ENCODE measurements at places on chromosomes 5 and 9. TPM values are rescaled to one million over a fixed set of nuclear protein-coding genes. Genes with fewer than 3 reads are reported as not detected.

- no peaks in the 10 kb centered on the region for H3K27me3 ChIP-seq
- no peak overlapping the region for H3K4me3 ChIP-seq
- H3K4me1 ChIP-seq, result peaks cover 4% of the 10 kb centered on the region
- no peak for DNase-seq
These were observed 202.0 kb upstream of the NR3C1 start for GRCh38 chr5:143605403-143606005.

GRCh38 chr9:84471816-84472215, 131.3 kb upstream of the SLC28A3 start:
- H3K27ac ChIP-seq, result no peak overlapping the region
- H3K4me3 ChIP-seq, result no peak overlapping the region
- no peaks in the 10 kb centered on the region for H3K27me3 ChIP-seq
- DNase-seq, result no peak

GRCh38 chr5:75933489-75933888, 149.7 kb upstream of the SV2C start:
- H3K4me1 ChIP-seq, result no peaks in the 10 kb centered on the region
- H3K27ac ChIP-seq, result no peak overlapping the region
- H3K27me3 ChIP-seq, result no peaks in the 10 kb centered on the region
- DNase-seq, result no peak
- H3K36me3 ChIP-seq, result no peaks in the 10 kb centered on the region

GRCh38 chr5:147190331-147190730, 44.5 kb upstream of the STK32A start:
- H3K4me1 ChIP-seq, result no peaks in the 10 kb centered on the region
- H3K27ac ChIP-seq, result no peak overlapping the region
- H3K36me3 ChIP-seq, result no peaks in the 10 kb centered on the region
- no peak overlapping the region for H3K4me3 ChIP-seq

- no peak for DNase-seq
- H3K27me3 ChIP-seq, result no peaks in the 10 kb centered on the region
- H3K4me3 ChIP-seq, result no peak overlapping the region
These were observed 174.9 kb upstream of the HMHB1 start for GRCh38 chr5:143636931-143637528.

GRCh38 chr5:77066823-77067442, 20.2 kb downstream of the ZBED3 start:
- H3K27me3 ChIP-seq, result no peaks in the 10 kb centered on the region
- H3K4me3 ChIP-seq, result no peak overlapping the region
- no peak for DNase-seq
- H3K36me3 ChIP-seq, result peaks cover 59% of the 10 kb centered on the region
- H3K4me1 ChIP-seq, result no peaks in the 10 kb centered on the region

- H3K4me3 ChIP-seq, result peak overlapping the region; percentile 85
- H3K27ac ChIP-seq, result peak overlapping the region; percentile 99
- H3K4me1 ChIP-seq, result peaks cover 46% of the 10 kb centered on the region
- H3K36me3 ChIP-seq, result peaks cover 3% of the 10 kb centered on the region
- peak; percentile 83 for DNase-seq
- H3K27me3 ChIP-seq, result no peaks in the 10 kb centered on the region
These were observed 798 bp downstream of the REEP5 start for GRCh38 chr5:112921026-112921832.

- H3K4me1 ChIP-seq, result peaks cover 26% of the 10 kb centered on the region
- H3K27me3 ChIP-seq, result no peaks in the 10 kb centered on the region
These were observed 1.8 kb downstream of the SKP2 start for GRCh38 chr5:36153726-36154125.

DNA sequence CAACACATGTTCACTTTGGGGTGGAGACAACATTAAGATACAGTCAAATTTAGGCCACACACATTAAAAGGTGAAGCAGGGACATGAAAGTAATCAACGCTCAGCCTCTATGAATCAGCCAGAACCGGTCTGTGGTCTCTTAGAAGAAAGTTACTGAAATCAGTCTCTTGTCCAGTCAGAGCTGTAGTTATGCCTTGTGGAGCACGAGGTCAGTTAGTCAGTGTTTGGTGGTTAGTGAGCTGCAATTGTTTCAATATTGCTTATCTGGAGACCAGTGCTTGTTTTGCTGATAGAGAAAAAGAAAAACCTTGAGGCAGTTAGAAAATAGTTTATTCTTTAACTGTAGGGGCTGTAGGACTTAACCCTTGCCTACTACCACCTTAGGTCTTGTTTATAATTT, 157.8 kb upstream of the RASEF start:
- H3K27me3 ChIP-seq, result no peaks in the 10 kb centered on the region
- peaks cover 24% of the 10 kb centered on the region for H3K4me1 ChIP-seq
- peak overlapping the region; percentile 55 for H3K27ac ChIP-seq
- DNase-seq, result no peak
- H3K4me3 ChIP-seq, result no peak overlapping the region
- no peaks in the 10 kb centered on the region for H3K36me3 ChIP-seq

DNA sequence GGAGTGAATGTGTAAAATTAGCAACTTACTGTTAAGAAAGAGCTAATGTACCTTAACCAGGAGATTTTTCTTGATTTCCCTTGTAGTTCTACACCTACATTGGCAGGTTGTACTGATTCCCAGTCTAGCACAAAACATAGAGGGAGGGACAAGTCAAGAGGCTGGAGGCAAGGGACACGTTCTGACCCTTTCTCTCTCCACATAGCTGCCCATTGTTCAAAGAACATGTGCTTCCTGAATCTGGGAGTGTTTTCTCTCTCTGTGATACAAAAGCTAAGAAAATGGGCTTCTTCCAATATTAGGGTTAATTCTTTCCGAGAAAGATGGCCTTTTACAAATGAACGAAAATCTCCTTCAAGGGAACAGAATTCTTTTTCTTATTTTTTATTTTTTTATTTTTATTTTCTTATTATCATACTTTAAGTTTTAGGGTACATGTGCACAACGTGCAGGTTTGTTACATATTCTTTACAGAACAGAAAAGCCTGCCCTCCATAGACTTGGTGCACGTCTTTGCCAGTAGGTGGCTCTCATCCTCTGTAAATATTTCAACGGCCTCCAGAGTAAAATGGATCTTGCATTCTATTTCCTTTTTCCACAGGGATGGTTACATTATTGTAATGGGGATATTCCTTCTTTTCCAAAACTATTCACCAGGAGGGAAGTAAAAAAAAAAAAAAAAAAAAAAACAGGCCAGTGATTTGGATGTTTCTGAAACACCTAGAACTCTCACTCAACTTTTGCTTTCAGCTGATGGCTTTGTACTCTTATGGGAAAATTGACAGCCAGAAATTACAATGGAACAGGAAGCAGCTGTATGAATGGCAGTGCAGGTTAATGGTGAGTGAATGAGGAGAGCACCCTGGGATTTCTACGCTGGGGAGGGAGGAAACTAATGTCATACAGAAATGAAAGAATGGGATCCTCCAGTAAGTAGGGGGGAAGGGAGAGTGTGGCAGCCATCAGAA, 13.1 kb upstream of the IFNA5 start:
- H3K4me3 ChIP-seq, result no peak overlapping the region
- H3K27ac ChIP-seq, result no peak overlapping the region
- H3K27me3 ChIP-seq, result no peaks in the 10 kb centered on the region
- no peak for DNase-seq
- peaks cover 27% of the 10 kb centered on the region for H3K36me3 ChIP-seq

GRCh38 chr5:82735160-82735789, 341.9 kb downstream of the TMEM167A start:
- H3K27me3 ChIP-seq, result no peaks in the 10 kb centered on the region
- H3K36me3 ChIP-seq, result no peaks in the 10 kb centered on the region
- no peak for DNase-seq
- no peaks in the 10 kb centered on the region for H3K4me1 ChIP-seq
- H3K27ac ChIP-seq, result no peak overlapping the region

DNA sequence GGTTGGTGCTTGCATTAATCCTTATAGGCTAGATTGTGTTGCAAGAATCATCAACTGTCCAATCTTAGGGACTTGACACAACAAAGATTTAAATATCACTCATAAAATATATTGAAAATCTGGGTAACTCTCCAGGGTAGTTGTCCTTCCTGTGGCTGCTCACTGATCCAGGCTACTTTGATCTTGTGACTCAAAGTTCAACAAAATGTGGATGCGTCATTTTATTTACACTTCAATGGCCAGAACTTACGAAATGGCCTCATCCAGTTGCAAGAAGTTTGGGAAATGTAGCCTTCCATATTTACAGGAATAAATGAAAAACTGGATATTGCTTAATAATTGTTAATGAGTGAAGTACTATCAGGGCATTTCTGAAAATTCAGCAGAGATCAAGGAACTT, 235.5 kb upstream of the ACTBL2 start:
- no peaks in the 10 kb centered on the region for H3K36me3 ChIP-seq
- H3K4me3 ChIP-seq, result no peak overlapping the region
- H3K4me1 ChIP-seq, result no peaks in the 10 kb centered on the region
- DNase-seq, result no peak
- H3K27me3 ChIP-seq, result no peaks in the 10 kb centered on the region

Gene RNF183
- total RNA-seq, result not detected

Gene CACNA1B
- 0.25 TPM for total RNA-seq

Gene INSL4
- total RNA-seq, result not detected

Gene FAM169A
- total RNA-seq, result 2.6 TPM

Gene SPATA6L
- not detected for total RNA-seq

Gene RPS14
- total RNA-seq, result 1,294 TPM

Gene SLC12A2
- 16.1 TPM for total RNA-seq

Gene SAPCD2
- total RNA-seq, result 0.20 TPM

Gene C9
- not detected for total RNA-seq

Data from heart left ventricle (tissue), 16 donors.